Pulmonary artery endothelial cell (primary cell): ENCODE measurements at places on chromosomes 4 and X. TPM values are rescaled to one million over a fixed set of nuclear protein-coding genes. Genes with fewer than 3 reads are reported as not detected.

Gene CT45A2
- total RNA-seq: not detected in 2 replicates

Gene ZNF711
- total RNA-seq: 3.6 and 5.3 TPM in 2 replicates

Gene SMIM31
- total RNA-seq: not detected in 2 replicates

Gene C4orf36
- total RNA-seq: 0.40 and 0.88 TPM in 2 replicates

Gene RNF175
- total RNA-seq: not detected in 2 replicates

Gene PPEF2
- not detected in 2 replicates for total RNA-seq
